ENCODE measurements at places on chromosomes 12 and 14. TPM values are rescaled to one million over a fixed set of nuclear protein-coding genes. Genes with fewer than 3 reads are reported as not detected.
A peak's percentile ranks its signal among the peaks of the same experiment; 100 is the strongest.

Gene OTOGL
- total RNA-seq = 0.27 TPM

Gene CSAD
- 12.2 TPM for total RNA-seq

- H3K4me1 ChIP-seq = peaks cover 62% of the 10 kb centered on the region
- H3K36me3 ChIP-seq = peaks cover 5% of the 10 kb centered on the region
- peak overlapping the region; percentile 82 for H3K27ac ChIP-seq
- H3K4me3 ChIP-seq = no peak overlapping the region
- no peaks in the 10 kb centered on the region for H3K27me3 ChIP-seq
- no peak for DNase-seq
Observed at GRCh38 chr12:119378903-119379302, 44.4 kb downstream of the CCDC60 start.

DNA sequence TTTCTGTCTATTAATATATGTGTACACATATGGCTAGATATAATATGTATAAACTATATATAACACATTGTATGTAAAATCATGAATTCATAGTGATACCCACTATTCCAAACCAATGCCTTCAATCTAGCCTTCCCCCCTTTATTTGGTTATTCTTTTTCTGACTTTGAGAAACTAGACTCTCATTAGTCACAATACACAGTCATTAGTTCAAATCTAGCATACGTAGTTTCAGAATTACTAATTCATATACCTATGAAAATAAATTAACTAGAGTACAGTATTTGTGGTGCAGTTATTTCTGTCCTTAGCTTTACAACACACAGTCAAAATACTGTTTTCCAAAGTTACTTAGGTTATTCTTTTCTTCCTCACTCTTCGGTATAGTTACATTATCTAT, 268.2 kb downstream of the DPF3 start:
- H3K27me3 ChIP-seq = no peaks in the 10 kb centered on the region
- H3K4me1 ChIP-seq = no peaks in the 10 kb centered on the region
- no peak overlapping the region for H3K27ac ChIP-seq

DNA sequence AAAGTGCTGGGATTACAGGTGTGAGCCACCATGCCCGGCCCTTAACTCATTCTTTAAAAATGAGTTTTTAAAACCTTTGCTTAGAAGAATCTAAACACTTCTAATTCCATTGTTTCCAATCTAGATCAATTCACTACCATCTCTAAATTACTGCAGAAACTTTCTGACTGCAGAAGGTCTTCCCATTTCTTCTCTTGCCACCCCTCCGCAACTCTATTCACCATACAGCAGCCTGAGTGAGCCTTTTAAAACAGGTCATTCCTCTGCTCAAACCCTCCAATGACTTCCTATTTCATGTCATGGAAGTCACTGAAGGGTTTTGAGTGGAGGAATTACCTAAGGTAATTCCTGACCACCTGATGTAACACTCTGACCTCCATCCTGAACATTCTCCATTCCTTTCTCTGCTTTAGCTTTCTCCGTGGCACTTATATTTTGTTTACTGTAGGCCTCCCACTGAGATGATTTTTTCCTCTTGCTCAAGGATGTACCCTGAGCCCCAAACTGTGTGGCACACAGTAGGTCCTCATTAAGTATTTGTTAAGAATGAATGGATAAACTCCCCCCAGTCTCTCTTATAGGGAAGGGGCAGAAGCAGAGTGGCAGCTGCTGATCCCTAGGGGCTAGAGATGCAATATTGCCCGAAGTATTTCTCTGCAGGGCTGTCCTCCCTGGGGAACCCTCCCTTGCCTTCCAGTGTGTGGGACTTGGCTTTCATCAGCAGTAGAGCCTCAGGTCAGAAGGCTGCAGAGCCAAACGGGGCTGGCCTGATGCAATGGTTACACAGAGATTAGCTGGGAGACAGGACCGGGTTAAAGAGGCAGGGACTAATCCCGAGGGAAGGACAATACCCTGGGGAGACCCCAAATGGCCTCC, 1.2 kb downstream of the DDIT3 start:
- H3K36me3 ChIP-seq = peaks cover 40% of the 10 kb centered on the region
- H3K4me3 ChIP-seq = peak overlapping the region; percentile 93
- peak overlapping the region; percentile 100 for H3K27ac ChIP-seq
- no peaks in the 10 kb centered on the region for H3K27me3 ChIP-seq
- peaks cover 74% of the 10 kb centered on the region for H3K4me1 ChIP-seq
- DNase-seq = no peak

Gene PLEKHH1
- total RNA-seq = 3.7 TPM

GRCh38 chr12:12720672-12721161, 3.5 kb downstream of the CDKN1B start:
- H3K27ac ChIP-seq = peak overlapping the region; percentile 97
- H3K4me3 ChIP-seq = peak overlapping the region; percentile 76
- H3K27me3 ChIP-seq = no peaks in the 10 kb centered on the region
- H3K36me3 ChIP-seq = peaks cover 31% of the 10 kb centered on the region
- DNase-seq = no peak

GRCh38 chr14:75340921-75341320, 62.3 kb downstream of the FOS start:
- peak overlapping the region; percentile 94 for H3K27ac ChIP-seq
- no peaks in the 10 kb centered on the region for H3K36me3 ChIP-seq
- peak; percentile 92 for DNase-seq
- peaks cover 41% of the 10 kb centered on the region for H3K4me1 ChIP-seq
- peak overlapping the region; percentile 29 for H3K4me3 ChIP-seq

Gene INSM2
- total RNA-seq = not detected

DNA sequence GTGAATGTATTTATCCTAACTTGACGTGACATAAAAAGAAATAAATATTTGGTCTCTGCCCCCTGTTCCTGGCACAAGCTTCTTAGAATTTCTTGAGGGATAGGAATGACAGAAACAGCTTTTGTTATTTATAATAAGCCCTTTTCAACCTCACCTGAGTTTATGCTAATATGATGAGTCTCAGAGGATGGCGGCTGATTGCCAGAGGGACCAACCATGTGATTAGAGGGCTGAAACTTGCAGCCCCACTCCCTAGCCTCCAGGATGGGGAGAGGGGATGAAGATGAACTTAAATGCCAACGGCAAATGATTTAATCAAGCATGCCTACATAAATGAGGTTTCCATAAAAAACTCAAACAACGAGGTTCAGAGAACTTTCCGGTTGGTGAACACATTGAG, 42.9 kb downstream of the DNAI7 start:
- H3K27ac ChIP-seq = no peak overlapping the region
- H3K27me3 ChIP-seq = no peaks in the 10 kb centered on the region
- H3K4me3 ChIP-seq = no peak overlapping the region
- DNase-seq = no peak
- peaks cover 6% of the 10 kb centered on the region for H3K4me1 ChIP-seq

GRCh38 chr14:73323896-73324399, 86.6 kb downstream of the PAPLN start:
- no peak for DNase-seq
- H3K36me3 ChIP-seq = peaks cover 4% of the 10 kb centered on the region
- no peaks in the 10 kb centered on the region for H3K27me3 ChIP-seq
- H3K4me3 ChIP-seq = no peak overlapping the region
- no peak overlapping the region for H3K27ac ChIP-seq

GRCh38 chr14:61611880-61612630, 83.3 kb upstream of the HIF1A start:
- H3K27me3 ChIP-seq = no peaks in the 10 kb centered on the region
- H3K4me3 ChIP-seq = no peak overlapping the region
- H3K36me3 ChIP-seq = no peaks in the 10 kb centered on the region
- no peak for DNase-seq
- H3K4me1 ChIP-seq = peaks cover 26% of the 10 kb centered on the region

DNA sequence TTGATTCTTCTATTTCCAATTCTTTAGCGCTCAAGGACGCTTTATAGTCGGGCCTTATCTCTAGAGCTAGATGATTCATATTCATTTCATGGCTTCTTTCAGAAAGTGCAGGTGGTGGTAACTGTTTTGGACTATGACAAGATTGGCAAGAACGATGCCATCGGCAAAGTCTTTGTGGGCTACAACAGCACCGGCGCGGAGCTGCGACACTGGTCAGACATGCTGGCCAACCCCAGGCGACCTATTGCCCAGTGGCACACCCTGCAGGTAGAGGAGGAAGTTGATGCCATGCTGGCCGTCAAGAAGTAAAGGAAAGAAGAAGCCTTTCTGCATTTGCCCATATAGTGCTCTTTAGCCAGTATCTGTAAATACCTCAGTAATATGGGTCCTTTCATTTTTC, 241.9 kb downstream of the PAWR start:
- H3K27ac ChIP-seq = no peak overlapping the region
- H3K27me3 ChIP-seq = no peaks in the 10 kb centered on the region
- H3K4me1 ChIP-seq = no peaks in the 10 kb centered on the region
- no peaks in the 10 kb centered on the region for H3K36me3 ChIP-seq

DNA sequence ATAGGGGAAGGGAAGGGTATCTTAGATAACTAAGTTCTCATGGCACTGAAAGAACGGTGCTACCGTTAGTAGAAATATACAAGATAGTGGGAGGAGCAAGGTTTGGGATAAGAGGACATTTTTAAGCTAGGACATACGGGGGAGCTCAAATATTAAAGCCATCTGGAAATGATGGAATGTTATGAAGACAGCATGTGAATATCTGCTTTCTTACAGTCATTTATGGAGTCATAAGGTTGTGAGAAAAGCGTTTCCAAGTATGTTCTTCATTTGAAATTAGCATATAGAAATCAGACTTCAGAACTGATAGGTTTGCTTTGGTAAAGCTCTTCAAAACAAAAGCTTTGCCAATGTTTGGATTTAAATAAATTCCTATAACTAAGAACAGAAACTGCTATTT, 62.3 kb downstream of the OTOGL start:
- H3K27ac ChIP-seq = no peak overlapping the region
- H3K4me1 ChIP-seq = no peaks in the 10 kb centered on the region
- no peak for DNase-seq
- H3K4me3 ChIP-seq = no peak overlapping the region
- H3K36me3 ChIP-seq = no peaks in the 10 kb centered on the region

Gene CMA1
- 0.66 TPM for total RNA-seq

Gene MEG3
- 17.5 TPM for total RNA-seq

GRCh38 chr14:99030454-99030853, 241.5 kb downstream of the BCL11B start:
- no peak overlapping the region for H3K27ac ChIP-seq
- no peak for DNase-seq
- H3K27me3 ChIP-seq = peaks cover 80% of the 10 kb centered on the region
- H3K36me3 ChIP-seq = no peaks in the 10 kb centered on the region

GRCh38 chr14:101116065-101116464, 212.5 kb upstream of the RTL1 start:
- H3K27me3 ChIP-seq = peaks cover 49% of the 10 kb centered on the region
- no peaks in the 10 kb centered on the region for H3K36me3 ChIP-seq
- H3K4me1 ChIP-seq = peaks cover 6% of the 10 kb centered on the region
- DNase-seq = no peak
- no peak overlapping the region for H3K4me3 ChIP-seq

DNA sequence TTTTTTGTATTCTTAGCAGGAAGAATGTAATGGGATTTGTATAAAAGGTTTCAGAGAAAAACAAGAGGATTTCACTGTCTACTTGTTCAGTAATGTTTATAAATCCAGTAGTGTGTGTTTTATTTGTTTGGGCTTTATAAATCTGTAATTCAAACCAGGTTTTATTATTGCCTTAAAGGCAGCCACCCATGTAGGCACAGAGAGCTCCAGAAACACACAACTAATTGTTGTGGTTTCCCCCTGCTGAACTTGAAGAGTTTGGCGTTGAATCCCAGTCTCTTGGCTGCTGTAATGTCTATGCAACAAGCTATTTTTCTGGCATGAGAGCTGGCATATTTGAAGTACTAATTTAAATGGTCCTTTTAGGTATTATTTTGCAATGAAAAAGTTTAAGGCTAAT, 63.4 kb upstream of the SLCO1C1 start:
- no peaks in the 10 kb centered on the region for H3K27me3 ChIP-seq
- no peak overlapping the region for H3K27ac ChIP-seq
- peaks cover 37% of the 10 kb centered on the region for H3K4me1 ChIP-seq
- peaks cover 35% of the 10 kb centered on the region for H3K36me3 ChIP-seq

DNA sequence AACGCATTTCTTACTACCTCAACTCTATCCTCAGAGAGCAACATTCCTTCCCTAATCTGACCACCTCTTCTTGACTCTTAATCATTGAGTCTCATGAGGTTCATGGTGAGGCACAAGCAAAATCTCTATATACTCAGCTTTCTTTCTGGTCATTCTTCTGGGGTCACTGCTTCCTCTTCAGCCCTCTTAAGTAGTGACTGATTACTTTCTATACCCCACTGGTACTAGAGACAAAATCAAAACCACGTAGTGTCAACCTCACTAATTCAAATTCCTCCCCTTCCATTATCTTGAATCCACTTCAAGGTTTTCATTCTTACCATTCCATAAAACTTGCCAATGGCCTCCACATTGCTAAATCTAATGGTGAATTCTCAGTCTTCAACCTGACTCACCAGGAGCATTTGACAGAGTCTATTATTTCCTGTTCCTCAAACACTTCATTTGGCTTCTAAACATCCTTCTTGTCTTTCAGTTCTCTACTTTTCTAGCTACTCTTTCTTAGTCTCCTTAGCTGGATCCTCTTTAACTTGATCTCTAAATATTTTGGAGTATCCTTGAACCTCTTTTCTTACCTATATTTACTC, 6.8 kb downstream of the WDHD1 start:
- H3K36me3 ChIP-seq = no peaks in the 10 kb centered on the region
- H3K4me3 ChIP-seq = no peak overlapping the region
- no peak for DNase-seq
- no peak overlapping the region for H3K27ac ChIP-seq

- peaks cover 37% of the 10 kb centered on the region for H3K4me1 ChIP-seq
- H3K4me3 ChIP-seq = peak overlapping the region; percentile 97
- H3K27me3 ChIP-seq = no peaks in the 10 kb centered on the region
- DNase-seq = no peak
- H3K36me3 ChIP-seq = no peaks in the 10 kb centered on the region
Observed at GRCh38 chr14:60166142-60166541, 944 bp upstream of the DHRS7 start.

DNA sequence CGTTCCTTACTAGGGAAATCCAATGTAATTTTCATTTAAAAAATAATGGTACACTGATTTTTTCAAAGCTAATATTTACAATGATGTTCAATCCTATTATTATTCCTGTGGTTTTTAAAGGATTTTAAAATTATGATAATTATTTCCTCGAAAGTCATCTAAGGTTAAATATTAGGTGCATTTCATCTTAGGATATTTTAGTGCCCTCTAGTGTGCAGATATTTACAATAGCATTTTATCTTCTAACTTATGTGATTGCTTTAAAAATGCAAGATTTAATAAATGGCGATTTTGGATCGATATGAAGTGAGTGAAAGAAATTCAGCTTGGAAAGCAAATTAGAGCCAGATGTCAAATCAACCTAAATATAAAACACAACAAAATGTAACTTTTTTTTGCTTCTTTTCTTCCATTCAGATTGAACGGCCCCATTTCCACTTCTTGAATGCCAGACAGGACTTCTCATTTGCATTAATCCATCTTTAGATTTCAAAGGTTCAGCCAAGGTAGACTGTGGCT, 293.5 kb downstream of the SLC6A15 start:
- no peaks in the 10 kb centered on the region for H3K27me3 ChIP-seq
- H3K4me1 ChIP-seq = no peaks in the 10 kb centered on the region
- no peaks in the 10 kb centered on the region for H3K36me3 ChIP-seq

Measured in left ventricle myocardium inferior (tissue), 1 donor.